ENCODE measurements at places on chromosomes 4 and X.

DNA sequence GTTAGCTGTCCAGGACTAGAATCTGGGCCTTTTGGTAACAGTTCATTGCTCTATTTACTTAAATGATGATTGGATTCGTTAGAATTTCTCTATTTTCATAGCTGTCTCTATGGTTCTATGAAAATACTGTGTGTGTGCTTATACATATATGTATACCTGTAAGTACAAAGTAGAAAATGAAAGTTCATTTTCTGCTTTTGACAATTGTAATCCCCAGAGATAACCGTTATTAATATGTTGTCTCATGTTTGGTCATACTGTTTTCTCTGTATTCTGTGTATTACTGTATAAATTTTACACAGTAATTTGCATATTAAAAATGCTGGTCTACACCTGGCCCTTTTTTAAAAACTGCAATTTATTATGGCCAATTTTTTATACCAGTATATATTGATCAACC, 55.4 kb downstream of the CLCN3 start:
- no peak for DNase-seq

DNA sequence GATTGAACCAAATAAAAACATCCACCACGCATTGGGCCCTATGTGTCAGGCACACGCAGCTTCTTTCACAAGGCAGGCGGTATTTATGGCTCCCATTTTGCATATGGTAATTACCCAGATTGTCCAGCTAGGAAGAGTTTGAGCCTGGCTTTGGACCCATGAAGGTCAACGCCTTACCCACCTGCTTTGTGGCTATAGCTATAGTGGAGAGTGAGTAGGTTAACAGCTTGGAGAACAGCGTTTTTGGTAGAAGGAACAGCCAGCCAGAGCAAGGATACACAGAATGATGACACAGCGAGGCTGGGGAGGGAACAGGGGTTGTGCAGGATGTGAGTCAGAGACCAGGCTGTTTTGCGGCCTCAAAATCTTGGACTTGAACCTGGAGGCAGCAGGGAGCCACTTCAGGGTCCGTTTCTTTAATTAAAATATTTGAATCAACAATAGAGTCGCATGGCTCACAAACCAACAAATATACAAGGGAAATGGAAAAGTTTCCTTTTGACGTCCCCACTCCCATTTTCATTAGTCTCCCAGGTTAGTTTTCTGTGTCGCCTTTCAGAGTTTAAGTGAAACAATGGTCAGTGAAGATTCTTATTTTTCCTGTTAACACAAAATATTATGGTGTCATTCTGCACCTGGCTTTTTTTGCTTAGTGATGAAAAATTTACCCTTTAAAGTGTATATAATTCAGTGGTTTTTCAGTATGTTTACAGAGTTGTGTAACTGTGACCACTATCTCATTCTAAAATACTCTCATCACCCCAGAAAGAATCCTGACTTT, 118.2 kb upstream of the STX18 start:
- no peak for DNase-seq

DNA sequence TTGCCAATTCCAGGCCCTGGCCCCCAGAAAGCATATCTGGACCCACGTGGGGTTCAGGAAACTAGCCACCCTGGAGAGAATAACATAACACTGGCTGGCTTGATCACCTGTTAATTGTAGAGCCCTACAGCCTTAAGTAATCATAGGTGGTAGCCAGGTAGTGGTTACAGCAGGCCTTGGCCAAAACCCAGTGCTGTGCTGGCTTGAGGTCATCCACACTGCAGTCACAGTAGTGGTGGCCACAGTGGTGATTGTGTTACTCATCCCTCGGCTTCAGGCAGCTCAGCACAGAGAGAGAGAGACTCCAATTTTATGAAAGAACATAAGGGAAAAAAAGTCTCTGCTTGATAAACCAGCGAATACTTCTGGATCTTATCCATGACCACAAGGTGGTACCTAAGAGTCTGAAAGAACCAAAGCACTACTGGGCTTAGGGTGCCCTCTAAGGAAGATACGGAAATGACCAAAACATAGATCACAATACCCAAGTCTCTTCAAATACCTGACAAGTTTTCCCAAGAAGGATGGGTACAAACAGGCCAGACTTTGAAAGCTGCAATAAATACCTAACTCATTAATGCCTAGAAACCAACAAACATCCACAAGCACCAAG, 46.6 kb upstream of the CDX4 start:
- no peak for DNase-seq

- DNase-seq, result no peak
Measured at GRCh38 chrX:40237731-40238178, 140.0 kb upstream of the BCOR start.

- DNase-seq, result no peak
Measured at GRCh38 chrX:46433892-46434291, 111.3 kb downstream of the ZNF674 start.

GRCh38 chrX:120672841-120673530, 43.1 kb upstream of the C1GALT1C1 start:
- no peak for DNase-seq
